Left colon (tissue), 2 donors: ENCODE measurements at places on chromosomes 1 and 21. TPM values are rescaled to one million over a fixed set of nuclear protein-coding genes. Genes with fewer than 3 reads are reported as not detected.

GRCh38 chr21:46038871-46039397, 57.4 kb downstream of the COL6A1 start:
- DNase-seq, result no peak

- DNase-seq, result no peak
Observed at GRCh38 chr21:34915364-34915841, 133.7 kb downstream of the RUNX1 start.

- no peak for DNase-seq
Observed at GRCh38 chr1:245946905-245947304, 560.2 kb downstream of the SMYD3 start.

- DNase-seq, result peak; percentile 50
Observed at GRCh38 chr1:47710329-47711071, 272.7 kb downstream of the FOXD2 start.

- DNase-seq, result peak; percentile 24
Observed at GRCh38 chr1:160834945-160835565, 27.6 kb downstream of the CD244 start.

DNA sequence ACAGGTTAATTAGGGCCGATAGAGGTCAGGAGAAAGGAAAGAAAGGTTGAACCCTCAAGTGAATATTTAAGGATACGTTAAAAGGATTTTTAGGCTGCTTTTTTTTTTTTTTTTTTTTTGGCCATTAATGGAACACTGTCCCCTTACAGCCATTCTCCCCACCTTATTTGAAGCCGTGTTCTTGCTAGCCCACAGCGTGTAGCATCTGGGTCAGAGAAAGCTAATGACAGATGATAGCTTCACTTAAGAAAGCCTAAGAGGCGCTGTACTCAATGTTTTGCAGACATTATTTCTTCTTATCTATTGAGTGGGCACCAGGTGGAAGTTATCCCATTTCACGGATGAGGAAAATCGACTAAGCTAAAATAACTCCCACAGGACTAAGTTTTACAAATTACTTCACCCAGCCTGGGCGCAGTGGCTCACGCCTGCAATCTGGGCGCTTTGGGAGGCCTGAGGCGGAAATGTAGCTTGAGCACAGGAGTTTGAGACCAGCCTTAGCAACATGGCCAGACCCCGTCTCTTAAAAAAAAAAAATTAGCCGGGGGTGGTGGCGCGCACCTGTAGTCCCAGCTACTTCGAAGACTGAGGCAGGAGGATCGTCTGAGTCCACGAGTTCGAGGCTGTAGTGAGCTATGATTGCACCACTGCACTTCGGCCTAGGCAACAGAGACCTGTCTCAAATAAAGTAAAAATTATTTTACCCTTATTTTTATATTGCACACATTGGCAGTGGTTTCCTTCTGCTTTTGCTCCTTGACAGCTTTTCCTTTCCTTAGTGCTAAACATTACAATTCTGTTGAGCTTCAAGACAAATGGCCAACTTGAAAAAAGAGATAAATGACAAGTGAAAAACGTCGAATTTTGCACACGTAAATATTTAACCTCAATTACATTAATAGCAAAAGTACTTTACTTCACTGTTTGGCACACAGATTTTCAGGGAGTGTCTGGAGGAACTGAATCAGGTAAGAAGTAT, 1.1 kb upstream of the PHTF1 start:
- no peak for DNase-seq

- DNase-seq, result no peak
Observed at GRCh38 chr1:118396279-118396678, 211.3 kb upstream of the SPAG17 start.

DNA sequence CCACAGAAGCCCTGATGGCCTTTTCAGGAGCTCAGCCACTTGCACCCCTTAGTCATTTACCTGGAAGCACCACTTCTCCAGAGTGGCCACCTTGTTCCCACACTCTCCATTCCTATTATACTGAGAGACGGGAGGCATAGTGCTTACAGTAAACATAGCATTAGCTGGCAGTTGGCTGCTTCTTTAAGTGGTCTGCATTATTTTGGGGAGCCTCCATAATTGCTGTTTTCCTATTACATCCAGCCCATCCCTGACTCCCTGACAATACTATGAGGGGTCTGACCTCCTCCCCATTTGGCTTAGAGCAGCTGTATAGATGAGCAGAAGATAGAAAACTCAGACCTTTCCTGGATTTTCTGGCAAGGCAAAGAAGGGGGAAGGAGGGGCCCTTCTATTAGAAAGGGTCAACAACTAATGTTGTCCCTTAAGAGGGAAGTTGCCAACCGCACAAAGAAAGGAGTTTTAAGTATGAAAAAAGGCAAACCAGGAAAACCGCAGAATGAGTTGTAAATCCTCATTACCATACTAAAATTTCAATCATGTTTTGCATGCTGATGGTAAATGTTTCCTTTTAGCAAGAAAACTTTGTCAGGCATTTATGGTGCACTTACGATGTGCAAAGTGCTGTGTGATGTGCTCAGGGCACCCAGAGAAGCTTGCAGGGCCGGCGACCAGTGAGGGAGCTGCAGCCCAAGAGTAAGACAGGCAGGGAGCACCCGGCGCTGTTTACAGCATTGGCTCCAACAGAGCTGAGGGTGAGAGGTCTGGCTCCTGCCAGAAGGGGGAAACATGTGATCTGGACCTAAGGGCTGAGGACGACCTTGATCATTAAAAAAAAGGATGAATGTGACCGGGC, 167.3 kb downstream of the ZZZ3 start:
- no peak for DNase-seq

GRCh38 chr1:33410091-33410701, 20.7 kb downstream of the PHC2 start:
- no peak for DNase-seq

The RAP1GAP gene
- 45.2 TPM for total RNA-seq

The CRNN gene
- not detected for total RNA-seq

The SV2A gene
- total RNA-seq, result 1.1 TPM

The SPAG17 gene
- not detected for total RNA-seq

The SLAMF9 gene
- not detected for total RNA-seq

The GUCA2B gene
- total RNA-seq, result 86.9 TPM

The AKR7A3 gene
- total RNA-seq, result 94.3 TPM
